ENCODE measurements at places on chromosomes 6 and 20. TPM values are rescaled to one million over a fixed set of nuclear protein-coding genes. Genes with fewer than 3 reads are reported as not detected.

- no peak for DNase-seq
Measured at GRCh38 chr6:4446982-4447381, 311.6 kb upstream of the ECI2 start.

GRCh38 chr6:124991764-124992295 lies 29.6 kb downstream of the RNF217 start:
- no peak for DNase-seq

GRCh38 chr6:44180886-44181285 lies 22.3 kb downstream of the CAPN11 start:
- no peak for DNase-seq

GRCh38 chr6:128719786-128720185 lies 163.2 kb upstream of the LAMA2 start:
- no peak for DNase-seq

DNA sequence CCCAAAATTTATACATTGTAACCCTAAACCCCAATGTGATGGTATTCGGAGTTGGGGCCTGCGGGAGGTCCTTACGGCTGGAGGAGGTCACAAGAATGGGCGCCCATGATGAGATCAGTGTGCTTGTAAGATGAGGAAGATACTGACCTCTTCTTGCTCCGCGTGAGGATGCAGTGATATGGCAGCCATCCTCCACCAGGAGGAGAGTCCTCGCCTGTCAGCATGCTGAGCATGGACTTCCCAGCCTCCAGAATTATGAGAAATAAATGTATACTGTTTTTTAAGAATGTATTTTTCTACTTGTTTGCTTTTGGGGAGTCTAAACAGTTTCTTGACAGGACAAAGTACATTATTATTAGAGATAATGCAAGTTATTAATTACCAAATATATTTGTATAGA lies 8.7 kb upstream of the SYNDIG1 start:
- no peak for DNase-seq

- DNase-seq = no peak
Measured at GRCh38 chr6:142952614-142953013, 7.6 kb upstream of the HIVEP2 start.

The SLC35D3 gene
- not detected for polyA plus RNA-seq

The TTK gene
- 0.36 TPM for polyA plus RNA-seq

Measured in ovary (tissue), 10 donors.